Stimulated activated CD4-positive, alpha-beta T cell treated with anti-CD3 and anti-CD28 coated beads, Interleukin-1b, Interleukin-23, amount 100 ng/mL, for 1 hour (primary cell): ENCODE measurements at places on chromosomes 3 and 15.

- no peak for DNase-seq
These were observed 1.1 kb downstream of the SYNPR start for GRCh38 chr3:63279005-63279841.

GRCh38 chr15:67106764-67107013 is 41.3 kb downstream of the SMAD3 start:
- no peak for DNase-seq

DNA sequence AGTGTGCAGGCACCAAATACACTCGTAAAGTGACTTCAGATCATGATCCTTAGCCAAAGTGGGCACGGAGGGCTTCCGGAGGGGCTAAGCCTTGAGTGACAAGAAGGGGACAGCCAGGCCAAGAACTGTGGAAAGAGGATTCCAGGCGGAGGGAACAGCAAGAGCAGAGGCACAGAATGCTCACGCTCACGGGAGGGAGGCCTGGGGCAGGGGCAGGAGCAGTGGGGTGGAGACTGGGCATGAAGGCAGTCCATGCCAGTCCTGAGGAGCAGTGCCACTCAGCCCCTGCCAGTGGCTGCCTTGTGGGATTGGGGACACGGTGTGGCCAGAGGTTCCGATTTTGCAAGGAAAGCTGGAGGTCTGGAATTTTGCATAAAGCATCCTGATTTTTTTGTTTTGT is 36.0 kb downstream of the DNAJB8 start:
- no peak for DNase-seq

- DNase-seq: peak; percentile 31
These were observed 157.3 kb upstream of the BHLHE40 start for GRCh38 chr3:4821975-4822374.

DNA sequence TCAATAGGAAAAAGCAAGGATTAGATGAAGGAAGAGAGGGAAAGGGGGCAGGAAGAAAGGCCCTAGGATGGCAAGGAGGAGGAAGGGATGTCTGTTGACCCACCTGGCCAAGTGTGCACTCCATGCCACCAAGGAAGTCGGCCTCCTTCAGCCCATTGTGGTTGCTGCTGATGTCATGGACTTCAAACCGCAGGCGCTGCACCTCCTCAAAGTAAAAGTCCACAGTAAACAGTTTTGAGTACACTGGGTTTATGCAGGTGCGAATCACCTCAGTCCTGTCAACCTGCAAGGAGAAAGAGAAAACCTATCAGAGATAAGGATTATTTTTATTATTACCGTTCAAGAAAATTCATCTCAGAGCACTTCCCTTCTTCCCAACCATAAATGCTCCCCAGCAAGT is 220.6 kb upstream of the MRPL3 start:
- DNase-seq: no peak

DNA sequence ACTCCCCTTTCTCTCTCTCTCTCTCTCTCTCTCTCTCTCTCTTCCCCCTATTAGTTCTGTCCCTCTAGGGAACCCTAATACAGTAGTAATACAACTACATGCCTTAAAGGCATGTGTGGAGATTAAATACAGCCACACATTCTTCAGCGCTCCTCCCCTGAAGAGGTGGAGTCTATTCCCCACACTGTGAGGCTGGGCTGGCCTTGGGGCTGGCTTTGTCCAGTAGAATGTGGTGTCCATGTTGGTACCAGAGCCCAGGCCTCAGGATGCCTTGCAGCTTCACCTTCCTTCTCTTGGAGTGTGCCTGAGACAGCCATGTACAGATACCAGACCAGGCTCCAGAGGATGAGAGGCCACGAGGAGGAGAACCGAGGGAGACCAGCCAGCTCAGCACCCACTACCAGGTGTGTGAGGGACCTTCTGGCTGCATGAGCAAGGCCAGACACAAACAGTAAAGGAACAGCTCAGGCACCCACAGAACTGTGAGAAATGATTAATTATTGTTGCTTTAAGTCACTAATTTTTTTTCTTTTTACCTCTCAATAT is 10.7 kb downstream of the SLC6A20 start:
- DNase-seq: no peak

- DNase-seq: no peak
These were observed 98.4 kb downstream of the SNRPN start for GRCh38 chr15:25053000-25053815.

GRCh38 chr3:78497767-78498166 is 1270.0 kb downstream of the ROBO1 start:
- no peak for DNase-seq

- no peak for DNase-seq
These were observed 3.8 kb downstream of the RASGRF1 start for GRCh38 chr15:79086814-79087213.

DNA sequence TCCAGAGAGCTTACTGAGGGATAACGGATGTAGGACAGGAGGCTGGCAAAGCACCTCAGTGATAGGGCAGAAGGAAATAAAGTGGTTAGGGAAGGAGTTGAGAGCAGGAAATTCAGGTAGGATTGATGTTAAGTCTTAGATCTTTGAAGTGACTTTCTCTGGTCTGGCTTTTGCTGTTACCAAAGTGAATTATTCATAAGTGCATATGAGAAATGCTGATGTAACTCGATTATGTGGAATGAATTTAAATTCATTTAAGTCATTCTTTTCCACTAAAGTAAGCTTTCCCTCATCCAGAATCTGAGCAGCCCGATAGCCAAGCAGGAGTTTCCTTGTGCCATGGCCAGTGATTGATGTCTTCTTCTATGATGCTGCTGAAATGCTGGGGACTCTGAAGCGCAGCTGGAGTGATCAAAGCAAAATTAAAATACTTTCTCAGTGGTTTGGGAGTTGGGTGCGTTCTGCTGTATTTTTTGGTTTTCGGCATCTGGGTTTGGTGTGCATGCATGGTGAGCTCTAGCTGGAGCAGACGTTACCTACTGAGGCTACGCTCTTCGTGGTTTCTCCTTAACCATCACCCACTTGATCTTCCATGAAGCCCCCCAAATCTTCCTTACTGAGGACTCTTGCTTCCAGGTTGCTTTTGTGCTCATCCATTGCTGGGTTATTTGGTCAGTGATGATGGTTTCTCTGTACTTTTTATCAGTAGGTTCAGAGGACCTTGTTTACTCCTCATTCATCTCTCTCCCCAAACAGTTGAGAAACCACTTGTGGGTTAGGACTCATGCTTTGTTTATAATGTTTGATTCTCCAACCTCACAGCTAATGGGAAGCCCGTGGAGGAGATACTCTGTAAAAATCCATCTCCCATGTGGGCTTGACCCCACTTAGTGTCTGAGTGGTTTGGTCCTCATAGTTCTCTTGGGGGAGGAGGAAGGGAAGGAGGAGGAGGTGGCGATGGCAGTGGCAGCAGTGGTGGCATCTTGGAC is 72.5 kb downstream of the IGF1R start:
- DNase-seq: no peak

DNA sequence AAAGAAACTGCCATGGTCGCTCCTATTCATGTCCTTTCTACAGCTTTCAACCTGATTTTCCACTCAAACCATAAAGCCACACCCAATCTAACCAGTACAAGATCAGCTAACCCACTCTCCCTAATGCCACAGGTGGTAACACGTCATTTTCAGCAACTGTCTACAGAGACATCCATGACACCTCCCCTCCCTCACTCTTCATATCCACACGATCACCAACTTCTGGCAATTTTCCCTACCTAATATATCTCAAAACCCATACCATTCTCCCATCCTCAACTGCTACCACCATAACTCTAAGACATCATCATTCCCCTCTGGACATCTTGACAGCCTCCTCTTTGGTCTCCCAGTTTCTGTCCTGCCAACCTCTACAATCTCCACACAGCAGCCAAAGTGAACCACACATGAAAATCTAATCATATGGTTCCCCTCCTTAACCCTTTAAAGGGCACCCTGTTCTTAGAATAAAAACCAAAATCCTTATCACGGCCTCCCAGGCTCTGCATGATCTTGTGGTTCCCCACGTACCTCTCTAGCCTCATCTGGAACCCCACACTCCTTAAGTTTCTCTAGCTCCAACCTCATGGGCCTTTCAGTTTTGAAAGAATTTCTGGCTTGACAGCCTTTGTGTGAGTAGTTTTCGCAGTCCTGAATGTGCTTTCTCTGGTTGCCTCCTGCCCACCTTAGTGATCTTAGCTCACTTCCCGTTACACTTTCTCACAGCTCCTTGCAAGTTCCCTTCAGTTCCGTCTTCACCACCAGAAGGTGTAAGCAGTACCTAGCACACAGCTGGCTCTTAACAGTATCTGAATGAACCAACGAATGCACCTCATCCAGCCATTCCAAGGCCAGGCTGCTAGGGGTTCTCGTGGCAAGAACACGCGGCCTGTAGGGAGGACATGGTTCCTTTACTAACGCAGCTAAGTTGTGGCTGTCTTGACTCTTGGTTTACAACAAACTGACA is 33.4 kb downstream of the SPINK8 start:
- DNase-seq: no peak

- DNase-seq: no peak
These were observed 9.3 kb upstream of the MAGI1 start for GRCh38 chr3:66048051-66048395.

- no peak for DNase-seq
These were observed 177.6 kb downstream of the GOLIM4 start for GRCh38 chr3:167918008-167918596.
